ENCODE measurements at places on chromosomes 11 and 22.

GRCh38 chr22:38987171-38987895, 5.2 kb downstream of the APOBEC3B start:
- DNase-seq, result no peak

DNA sequence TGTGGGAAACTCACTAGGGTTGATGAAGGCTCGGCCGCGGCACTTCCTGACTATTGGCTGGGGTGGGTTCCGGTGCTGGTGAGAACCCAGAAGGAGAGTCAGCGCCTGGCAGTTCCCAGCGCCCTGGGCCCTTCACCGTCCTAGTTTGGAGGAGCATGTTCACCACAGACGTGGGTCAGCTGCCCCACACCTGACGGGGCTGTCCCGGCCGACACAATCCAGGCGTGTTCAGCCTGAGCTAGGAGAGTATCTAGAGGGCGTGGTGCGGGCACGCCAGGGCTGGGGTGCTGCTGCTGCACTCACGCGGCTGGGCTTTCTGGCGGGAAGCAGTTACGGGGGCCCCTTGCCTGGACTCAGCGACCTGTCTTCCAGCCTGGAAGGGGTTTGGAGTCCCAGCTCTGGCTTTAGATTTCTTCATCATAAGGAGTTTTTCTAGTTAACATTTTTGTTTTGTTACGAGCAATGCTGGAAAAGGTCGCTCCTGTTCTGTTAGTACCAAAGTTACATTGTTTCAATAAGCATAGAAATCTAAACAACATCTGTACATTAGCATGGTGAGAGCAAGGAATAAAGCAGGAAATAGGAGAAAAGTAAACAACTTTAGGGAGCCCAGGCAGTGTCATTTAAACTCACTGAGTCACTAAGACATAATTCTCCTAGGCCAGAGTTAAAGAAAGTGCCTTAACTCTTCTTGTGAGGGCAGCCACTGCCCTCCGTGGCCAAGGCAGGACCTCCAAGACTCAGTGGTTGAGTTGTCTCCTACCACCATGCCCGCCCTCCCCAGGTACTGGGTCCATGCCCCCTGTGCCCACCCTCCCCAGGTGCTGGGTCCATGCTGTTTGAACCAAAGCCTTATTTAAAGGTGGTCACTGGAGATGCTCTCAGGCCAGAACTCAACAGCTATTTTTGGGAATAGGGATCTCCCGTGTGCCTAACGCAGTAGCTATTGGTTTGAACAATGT, 12.1 kb upstream of the ADORA2A start:
- DNase-seq, result no peak

DNA sequence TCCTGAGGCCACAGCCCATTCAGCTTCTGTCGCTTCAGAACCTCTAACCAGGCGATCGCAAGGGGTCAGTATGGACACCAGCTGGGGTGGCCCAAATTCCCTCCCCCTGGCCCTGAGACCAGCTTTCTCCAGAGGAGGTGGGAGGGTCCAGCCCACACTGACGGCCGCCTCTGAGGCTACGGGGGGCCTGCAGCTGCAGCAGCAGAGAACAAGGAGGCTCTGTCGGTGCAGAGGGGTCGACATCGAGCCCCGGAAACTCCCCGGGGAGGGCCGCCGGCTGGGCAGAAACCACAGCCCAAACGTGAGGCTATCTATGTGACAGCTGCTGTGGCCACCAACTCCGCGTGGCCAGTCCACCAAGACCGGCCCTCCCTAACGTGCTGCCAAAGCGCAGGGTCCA, 40.8 kb downstream of the ELFN2 start:
- DNase-seq, result no peak

DNA sequence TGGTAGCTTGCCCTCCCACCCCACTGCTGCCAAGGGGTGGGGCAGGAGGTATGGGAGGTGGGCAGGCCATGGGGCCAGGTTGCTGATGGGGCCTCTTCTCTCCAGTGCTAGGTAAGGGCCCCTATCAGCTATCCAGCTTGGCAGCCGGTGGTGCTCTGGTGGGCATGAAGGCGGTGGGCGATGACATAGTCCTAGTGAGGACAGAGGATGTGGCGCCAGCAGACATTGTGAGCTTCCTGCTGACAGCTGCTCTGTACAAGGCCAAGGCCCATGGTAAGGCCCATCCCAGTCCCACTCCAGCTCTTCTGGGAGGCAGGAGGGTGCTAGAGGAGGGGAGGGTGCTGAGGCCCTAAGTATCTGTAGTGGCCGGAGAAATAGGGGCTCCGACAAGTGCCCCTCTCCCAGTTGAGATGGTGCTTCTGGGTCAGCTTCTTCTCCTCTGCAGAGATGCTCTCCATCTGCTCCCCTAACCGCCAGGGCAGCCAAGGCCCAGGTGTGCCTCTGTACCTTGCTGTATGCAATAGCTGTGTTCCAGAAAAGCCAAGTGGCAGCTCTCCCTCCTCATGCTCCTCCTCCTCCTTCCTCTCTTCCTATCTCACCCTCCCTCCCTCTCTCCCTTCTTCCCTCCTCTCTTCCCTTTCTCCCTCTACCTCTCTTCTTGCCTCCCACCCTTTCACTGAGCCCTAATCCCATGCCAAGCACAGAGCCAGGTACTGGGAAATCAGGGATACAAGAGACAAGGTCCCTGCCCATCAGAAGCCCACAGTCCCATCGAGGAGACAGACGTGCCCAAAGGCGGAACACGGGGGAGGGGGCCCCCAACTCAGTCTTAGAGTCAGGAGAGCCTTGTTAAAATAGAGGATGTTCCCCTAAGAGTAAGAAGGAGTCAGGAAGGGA, 55.3 kb downstream of the OTOG start:
- DNase-seq, result no peak

DNA sequence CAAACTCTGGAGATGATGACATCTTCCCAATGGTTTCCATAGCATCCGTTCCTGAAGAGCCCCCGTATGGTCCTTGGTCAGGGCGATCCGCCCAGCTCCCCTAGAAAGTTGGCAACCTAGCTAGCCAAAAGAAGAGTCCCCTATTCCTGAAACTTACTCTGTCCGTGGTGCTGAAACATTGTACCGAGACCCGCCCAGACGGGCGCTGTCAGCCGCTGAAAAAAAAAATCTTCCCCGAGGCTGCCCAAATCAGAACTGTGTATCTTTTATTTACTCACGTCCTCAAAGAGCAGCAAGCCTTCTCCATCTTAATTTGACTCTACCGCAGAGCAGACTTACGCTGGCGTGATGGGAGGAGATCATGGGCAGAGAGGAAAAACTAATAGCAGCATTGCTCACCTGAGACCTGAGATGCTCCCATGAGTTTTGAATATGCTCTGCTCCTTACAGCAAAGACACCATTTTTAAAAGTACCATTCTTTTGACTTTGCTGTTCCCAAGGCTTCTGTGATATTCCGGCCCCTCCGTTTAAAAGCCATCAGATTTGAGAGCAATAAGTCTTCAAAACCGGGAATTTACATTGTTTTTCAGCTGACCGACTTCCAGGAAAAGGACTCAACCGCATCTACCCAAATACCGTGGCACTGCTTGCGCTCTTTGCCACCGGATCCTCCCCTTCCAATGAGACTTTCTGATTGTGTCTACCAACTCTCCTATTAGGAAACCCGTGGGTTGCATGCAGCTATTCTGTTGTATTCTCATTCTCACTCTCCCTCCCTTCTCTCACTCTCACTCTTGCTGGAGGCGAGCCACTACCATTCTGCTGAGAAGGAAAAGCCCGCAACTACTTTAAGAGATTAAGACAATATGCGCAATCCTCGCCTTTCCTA, at the start of gene SLC17A6:
TSS of gene SLC17A6 (plus strand) at position 786 of the 890 bp plus-strand sequence. CDS start 153 bp downstream, outside the sequence.
- DNase-seq, result no peak

DNA sequence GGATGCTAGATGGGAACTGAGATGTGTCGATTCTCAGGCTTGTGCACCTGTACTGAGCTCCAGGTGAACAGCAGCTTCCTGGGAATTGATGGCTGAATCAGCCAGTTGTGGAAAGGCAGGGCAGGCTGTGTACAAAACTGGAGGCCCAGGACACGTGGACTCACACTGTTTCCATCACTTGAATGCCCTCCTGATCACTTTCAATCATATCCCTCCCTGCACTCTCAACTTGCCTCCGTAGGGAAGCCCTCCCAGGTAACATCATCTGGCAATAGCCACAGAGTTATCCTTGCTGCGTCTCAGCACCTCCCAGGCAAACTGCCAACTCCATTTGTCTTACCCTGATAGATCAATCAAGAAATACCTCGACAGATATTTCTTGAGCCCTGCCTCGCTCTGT, 10.1 kb downstream of the FAM83F start:
- DNase-seq, result no peak

- no peak for DNase-seq
Observed at GRCh38 chr22:37449331-37450001, 22.2 kb upstream of the ELFN2 start.

- DNase-seq, result no peak
Observed at GRCh38 chr22:46589141-46589748, 30.9 kb upstream of the GRAMD4 start.

- DNase-seq, result no peak
Observed at GRCh38 chr11:19874266-19874665, 161.6 kb downstream of the NAV2 start.

- no peak for DNase-seq
Observed at GRCh38 chr11:134504146-134504905, 92.3 kb upstream of the B3GAT1 start.

- no peak for DNase-seq
Observed at GRCh38 chr11:109130910-109131309, 291.1 kb upstream of the C11orf87 start.

- no peak for DNase-seq
Observed at GRCh38 chr22:20989323-20990138, 7.4 kb downstream of the LZTR1 start.

DNA sequence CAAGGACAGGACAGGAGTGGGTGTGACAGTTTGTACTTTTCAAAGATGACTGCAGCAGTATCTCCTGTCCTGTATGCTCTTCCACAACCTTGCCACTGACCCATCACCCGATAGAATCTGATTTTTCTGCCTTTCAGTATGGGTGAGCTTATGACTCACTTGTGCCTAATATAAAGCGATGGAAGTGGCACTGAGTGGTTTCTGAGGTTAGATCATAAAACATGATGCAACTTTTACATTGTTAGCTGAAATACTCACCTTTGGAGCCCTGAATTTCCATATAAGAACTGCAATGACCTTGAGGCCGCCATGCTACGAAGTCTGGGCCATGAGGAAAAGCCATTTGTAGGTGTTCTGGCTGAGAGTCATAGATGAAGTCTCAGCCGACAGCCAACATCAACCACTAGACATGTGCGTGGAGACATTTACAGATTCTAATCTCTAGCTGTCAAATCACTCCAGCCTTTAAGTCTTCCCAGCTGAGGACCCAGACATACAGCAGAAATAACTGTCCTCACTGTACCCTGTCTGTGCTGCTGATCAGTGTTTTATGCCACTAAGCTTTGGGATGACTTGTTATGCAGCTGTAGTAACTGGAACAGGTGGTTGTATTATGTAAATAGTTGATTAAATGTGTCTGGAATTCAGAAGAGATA, 105.9 kb upstream of the ARHGAP20 start:
- no peak for DNase-seq

DNA sequence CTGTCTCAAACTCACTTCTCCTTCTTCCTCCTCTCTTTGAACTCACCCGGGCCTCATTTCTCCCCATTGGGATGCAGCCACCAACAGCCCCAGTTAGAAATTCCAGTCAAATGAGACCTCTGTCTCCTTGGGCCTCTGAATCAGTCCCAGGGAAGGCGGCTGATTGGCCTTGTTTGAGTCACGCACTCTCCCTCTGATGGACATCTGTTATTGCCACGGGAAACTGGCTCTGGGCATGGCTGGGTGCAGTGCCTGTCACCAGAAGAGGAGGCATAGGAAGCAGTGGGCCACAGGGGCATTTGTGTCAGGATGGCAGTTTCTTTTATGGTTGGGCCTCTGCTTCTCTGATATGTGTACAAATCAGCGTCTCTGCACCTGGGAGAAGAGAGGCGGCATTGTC, 9.6 kb upstream of the WNT11 start:
- no peak for DNase-seq

DNA sequence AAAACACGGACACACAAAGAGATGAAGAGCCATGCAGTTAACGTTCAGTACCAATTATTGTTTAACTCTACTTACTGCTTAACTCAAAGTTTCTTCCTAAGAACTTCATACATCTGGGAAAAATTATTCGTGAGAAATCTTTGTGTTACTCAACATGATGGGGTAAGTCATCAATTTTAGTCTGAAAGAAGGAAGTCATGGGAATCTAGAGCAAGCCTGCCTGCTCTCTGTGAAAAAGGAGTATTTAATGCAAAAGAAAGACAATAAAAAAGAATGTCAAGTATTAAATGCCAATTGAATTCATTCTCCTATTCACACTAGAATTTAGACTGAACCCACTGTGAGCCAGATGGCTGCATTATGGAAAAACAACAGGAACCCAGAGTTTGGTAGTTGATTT, 16.0 kb downstream of the TMEM123 start:
- DNase-seq, result no peak

DNA sequence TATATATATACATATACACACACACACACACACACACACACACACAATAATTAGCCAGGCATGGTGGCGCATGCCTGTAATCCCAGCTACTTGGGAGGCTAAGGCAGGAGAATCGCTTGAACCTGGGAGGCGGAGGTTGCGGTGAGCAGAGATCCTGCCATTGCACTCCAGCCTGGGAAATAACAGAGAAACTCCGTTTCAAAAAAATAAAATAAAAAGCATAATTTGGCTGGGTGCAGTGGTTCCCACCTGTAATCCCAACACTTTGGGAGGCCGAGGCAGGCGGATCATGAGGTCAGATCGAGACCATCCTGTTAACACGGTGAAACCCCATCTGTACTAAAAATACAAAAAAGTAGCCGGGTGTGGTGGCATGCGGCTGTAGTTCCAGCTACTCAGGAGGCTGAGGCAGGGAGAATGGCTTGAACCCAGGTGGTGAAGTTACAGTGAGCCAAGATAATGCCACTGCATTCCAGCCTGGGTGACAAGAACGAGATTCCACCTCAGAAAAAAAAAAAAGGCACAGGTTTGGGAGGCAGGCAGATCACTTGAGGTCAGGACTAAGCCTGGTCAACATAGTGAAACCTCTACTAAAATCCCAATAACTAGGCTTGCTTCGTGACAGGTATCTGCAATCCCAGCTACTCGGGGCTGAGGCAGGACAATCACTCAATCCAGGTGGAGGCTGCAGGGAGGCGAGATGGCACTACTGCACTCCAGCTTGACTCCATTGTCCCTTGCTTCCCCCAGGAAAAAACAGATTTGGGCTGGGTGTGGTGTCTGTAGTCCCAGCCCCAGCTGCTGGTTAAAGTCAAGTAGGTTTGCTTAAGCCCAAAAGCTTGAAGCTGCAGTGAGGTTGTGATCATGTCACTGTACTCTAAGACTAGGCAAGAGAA, 11.8 kb upstream of the WDR74 start:
- DNase-seq, result no peak

All from SW 1271 (cell line).